ENCODE measurements at places on chromosomes 7 and 10.

DNA sequence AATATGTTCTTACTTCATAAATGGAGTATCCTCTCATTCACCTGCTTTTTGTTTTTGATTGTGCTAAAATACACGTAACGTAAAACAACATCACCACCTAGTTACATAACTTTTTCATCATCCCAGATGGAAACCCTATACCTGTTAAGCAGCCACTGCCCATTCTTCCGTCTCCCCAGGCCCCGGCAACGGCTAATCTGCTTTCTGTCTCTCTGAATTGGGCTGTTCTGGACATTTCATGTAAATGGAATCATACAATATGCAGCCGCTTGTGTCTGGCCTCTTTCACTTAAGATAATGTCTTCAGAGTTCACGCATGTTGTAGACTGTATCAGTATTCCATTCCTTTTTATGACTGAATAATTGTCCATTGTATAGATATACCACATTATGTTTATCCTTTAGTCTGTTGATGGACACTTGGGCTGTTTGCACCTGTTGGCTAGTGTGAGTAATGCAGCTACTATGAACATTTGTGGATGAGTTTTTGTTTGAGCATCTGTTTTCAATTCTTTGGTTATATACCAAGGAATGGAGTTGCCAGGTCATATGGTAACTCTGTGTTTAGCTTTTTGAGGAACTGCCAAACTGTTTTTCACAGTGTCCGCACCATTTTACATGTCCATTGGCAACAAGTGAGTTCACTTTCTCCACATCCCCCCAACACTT lies 14.1 kb upstream of the SUN1 start:
- no peak for DNase-seq

- DNase-seq: no peak
Measured at GRCh38 chr7:31171216-31171785, 119.2 kb downstream of the ADCYAP1R1 start.

- DNase-seq: no peak
Measured at GRCh38 chr10:99976886-99977665, 32.7 kb downstream of the DNMBP start.

GRCh38 chr10:61898435-61898778 lies 3.1 kb upstream of the ARID5B start:
- DNase-seq: no peak

GRCh38 chr10:13100349-13101294 lies 659 bp downstream of the OPTN start:
- no peak for DNase-seq

DNA sequence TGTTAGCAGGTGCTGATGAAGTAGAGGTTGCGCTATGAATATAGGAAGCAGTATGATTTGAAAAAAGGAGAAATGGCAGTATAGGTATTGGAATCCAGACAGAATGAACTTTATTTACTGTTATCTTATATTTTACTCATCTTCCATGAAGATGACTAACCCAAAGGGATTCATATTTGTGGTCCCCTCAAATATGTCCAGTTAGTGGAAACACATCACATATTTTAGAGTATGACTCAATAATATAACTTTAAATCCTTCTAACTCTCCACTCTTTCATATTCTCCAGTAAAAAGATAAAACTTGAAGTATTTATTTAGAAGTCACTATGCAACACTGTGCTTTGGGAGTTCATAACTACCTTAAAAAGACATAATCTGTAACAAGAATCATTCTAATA lies 286.5 kb upstream of the LRRTM3 start:
- DNase-seq: no peak

- no peak for DNase-seq
Measured at GRCh38 chr10:109698086-109698485, 225.2 kb downstream of the XPNPEP1 start.

- no peak for DNase-seq
Measured at GRCh38 chr10:106175760-106176377, 988.6 kb downstream of the SORCS1 start.

- DNase-seq: no peak
Measured at GRCh38 chr7:12102126-12102525, 109.0 kb upstream of the TMEM106B start.

DNA sequence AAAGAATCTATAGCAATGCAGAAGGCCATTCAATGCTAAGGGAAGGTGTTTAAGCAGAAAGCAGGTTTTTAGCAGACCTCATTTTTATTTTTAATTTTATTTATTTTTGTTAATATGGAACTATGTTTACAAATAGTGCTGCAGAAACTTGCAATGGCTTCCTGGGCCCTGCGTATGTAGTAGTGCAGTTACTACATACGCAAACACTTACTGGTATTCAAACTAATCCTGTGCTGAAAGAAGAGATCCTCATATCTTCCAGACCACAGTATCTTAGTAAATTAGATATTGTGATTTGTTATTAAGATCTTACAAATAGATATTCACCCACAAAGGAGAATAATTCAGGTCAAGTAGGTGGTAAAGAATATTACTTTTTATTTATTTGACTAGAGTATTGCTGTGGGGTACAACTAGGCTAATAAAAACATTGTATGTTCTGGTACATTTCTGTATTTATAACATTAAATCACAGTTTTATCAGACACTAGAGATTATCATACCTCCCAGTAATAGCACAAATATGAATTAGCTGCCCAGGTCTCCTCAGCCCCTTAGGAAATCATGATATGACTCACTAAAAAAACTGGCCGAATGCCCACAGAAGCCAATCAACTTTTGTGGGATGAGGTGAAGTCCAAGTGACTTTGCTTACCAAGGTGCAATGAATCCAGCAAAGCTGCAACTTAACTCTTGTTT lies 57.6 kb downstream of the RNLS start:
- no peak for DNase-seq

GRCh38 chr7:76346778-76347177 lies 12.0 kb downstream of the YWHAG start:
- no peak for DNase-seq
